ENCODE measurements at places on chromosomes 2 and 18.

DNA sequence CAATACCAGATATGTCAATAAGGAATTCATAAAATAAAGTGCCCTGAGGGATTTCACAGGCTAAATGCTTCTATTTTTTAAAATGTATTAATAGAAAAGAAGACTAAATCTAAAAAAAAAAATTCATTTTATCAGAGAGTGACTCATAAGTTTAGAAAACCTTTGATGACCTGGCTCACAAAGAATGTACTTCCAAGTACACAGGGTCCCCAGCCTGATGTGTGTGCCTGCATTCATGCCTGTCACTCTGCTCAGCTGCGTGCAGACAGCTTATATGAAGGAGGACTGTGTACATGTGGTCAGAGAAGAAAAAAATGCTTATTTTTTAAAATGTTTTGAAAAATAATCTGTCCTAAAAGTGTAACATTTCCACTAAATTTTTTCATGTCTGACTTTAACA is 3.0 kb upstream of the CPS1 start:
- DNase-seq, result no peak

DNA sequence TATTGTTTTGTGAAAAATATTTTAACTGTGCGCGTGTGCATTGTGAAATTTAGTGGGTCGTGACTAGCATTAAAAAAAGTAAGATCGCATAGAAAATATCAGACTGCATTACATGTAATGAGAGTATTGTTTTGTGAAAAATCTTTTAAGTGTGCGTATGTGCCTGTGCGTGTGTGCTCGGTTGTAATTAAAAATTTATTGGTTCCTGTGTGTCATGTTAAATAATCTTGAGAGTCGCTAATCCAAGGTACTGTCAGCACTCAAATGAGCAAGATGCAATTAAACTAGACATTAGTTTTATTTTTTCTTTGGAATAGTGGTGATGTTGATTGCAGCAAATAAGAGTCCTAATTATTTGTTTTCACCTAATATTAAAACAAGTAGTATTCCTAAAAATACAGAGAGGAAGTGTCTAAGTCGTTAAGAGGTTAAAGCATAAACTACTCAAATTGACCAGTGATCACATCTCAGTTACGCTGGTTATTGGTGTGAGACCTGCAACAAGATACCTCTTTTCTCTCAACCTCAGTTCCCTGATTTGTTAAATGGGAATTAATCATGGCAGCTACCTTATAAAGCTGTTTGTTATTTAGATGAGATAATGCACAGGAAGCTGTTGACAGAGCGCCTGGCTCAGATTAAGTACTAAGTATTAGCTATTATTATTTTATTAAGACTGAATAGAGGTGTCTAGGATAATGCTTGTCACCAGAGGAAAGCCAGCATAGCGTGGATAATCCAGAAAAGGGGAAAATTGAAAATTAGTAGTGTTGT is 1.9 kb downstream of the ZDBF2 start:
- DNase-seq, result no peak

DNA sequence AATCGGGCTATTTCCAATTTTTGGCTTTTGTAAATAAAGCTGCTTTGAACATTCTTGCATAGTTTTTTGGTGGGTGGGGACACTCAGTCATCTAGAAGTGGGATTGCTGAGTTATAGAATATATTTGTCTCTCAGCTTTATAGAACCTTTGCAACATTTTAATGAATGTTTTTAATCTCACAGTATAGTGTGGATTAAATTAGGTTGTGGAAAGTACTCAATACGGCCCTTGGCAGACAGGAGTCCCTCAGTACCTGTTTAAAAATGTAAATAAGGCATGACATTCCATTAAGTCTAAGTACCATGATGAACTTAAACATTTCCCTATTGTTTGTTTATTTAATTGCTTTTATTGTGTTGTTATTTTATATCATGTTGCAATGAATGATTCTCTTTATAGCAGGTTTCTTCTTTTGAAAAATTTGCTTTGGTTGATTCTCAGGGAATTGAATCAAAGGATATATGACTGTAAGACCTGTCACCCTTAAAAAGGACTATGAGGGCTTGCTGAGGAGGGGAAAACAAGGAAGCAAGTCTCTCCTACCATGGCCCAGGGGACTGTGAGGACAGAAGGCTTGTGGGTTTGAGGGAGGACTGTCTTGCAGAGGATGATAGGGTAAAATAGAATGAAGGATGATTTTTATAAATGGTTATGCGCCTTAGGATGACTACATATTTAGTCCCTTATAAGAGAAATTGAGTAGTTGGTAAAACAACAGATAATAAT is 165.1 kb downstream of the RPIA start:
- DNase-seq, result no peak

DNA sequence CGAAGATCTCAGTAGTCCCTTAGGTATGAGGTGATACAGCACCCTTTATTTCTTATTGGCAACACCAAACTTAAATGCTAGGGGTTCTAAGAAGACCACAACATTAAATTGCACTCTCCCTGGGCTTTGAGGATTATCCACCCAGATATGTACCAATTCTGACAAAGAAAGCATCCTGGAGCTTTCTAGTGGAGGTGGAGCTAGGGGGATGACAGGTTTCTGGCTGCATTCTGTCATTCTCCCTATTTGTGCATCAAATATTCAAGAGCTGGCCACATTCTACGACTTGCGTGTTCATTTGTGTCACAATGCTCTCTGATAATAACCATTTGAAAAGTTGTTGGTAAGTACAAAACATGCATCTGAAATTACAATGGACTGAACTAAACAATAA is 111.1 kb downstream of the CDH2 start:
- DNase-seq, result no peak

- no peak for DNase-seq
Observed at GRCh38 chr2:31828891-31829290, 181.9 kb downstream of the MEMO1 start.

DNA sequence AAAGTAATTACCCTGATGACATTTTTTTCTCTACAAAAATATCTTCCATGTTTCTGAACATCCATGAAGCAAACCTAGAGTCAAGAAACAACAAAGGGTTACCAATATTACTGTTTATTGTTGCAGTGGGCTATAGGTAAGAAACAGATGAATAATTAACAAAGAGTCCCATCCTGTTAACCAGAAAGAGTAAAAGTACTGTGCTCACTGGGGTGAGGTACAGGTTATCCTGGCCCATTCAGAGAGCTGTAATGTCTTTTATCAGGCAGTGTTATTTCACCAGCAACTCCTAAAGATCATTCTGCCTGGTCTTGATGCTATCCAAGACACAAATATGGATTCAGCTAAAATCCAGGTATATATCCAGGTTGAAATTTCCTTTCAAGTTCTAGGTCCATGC is 754.9 kb downstream of the SATB2 start:
- DNase-seq, result no peak

DNA sequence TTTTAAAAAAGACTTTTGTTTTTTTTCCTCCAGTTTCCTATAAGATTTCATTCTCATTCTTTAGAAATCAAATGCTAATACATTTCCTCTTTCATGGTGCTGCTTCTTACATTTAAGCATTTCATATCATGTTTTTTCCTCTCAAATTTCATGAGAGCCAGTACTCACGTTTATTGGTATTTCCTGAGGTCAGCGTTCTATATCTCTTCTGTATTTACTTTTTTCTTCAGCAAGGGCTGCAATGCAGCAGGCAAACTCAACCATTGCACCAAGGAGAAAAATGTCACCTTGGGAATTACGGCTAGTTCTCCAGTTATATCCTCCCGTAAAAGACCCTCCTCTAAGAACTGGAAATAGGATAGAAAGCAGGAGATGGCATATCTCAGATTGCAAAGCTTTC is 32.4 kb downstream of the UPP2 start:
- DNase-seq, result no peak

DNA sequence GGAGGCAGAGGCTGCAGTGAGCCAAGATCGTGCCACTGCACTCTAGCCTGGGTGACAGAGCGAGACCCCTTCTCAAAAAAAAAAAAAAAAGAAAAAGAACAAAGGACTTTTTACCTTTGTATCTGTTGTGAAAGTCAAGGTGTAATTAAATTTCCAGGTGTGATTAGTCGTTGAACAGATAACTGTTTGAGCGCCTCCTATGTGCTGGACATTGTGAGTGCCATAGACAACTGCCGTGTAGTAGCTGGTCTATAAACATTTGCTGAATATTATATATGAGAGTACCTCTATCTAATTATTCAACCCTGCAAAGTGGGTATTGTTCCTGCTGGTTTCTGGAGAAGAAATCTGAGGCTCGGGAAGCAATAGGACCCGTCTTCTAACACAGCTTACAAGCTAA is 71.8 kb downstream of the ASAP2 start:
- no peak for DNase-seq

DNA sequence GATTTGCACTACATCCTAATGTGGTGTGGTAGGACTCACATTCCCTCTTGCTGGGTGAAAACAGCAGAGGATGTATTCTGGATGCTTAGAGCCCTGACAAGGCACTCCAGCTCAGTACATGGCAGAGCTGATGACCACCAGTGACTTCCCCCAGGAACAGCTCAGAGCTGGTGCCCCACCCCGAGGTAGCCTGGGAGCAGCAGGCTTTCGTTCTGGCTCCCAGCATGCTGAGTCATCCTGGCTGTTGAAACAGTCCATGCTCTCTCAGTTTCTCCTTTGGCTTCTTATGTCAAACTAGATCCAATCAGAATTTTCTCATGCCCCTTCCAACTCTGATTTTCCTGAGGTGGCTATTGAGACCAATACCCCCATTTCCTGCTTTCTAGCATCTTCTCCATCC is 438.2 kb downstream of the NBAS start:
- DNase-seq, result no peak

- DNase-seq, result no peak
Observed at GRCh38 chr2:144511937-144512336, 8.0 kb downstream of the ZEB2 start.

DNA sequence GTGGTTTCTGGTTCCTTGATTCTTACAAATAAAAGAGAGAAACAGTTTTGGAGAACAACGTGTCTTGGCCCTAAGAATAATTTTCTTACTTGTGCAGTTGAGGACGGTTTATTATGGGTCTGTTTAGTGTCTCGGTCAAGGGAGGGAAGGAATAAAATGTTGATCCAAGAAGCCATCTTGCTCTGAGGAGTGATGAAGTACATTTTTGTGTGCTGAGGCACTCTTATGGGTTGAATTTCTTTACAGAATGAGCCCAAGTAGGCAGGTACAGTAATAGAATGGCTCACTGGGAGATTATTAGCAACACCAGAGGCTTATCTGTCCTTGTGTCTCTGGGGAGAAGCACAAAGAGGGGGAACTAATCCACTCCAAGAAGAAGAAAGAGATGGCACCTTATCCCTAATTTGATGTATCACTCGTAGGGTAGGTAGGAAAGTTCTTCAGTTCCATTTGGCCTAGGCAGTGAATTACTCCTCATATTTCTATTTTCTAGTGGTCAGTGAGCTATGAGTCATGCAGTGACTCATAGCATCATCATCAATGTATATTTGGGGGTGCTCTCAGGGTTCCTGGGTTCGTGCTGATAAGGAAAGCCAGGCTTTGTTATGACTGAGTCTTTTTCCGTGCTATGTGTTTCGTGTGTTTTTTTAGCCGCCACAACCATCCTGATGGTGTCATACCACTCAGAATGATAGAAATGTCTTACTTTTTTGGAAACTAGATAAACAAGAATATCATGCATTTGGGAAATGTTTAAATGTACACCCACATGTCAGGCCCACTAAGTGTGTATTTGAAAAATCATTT is 250.1 kb upstream of the CTAGE1 start:
- no peak for DNase-seq

DNA sequence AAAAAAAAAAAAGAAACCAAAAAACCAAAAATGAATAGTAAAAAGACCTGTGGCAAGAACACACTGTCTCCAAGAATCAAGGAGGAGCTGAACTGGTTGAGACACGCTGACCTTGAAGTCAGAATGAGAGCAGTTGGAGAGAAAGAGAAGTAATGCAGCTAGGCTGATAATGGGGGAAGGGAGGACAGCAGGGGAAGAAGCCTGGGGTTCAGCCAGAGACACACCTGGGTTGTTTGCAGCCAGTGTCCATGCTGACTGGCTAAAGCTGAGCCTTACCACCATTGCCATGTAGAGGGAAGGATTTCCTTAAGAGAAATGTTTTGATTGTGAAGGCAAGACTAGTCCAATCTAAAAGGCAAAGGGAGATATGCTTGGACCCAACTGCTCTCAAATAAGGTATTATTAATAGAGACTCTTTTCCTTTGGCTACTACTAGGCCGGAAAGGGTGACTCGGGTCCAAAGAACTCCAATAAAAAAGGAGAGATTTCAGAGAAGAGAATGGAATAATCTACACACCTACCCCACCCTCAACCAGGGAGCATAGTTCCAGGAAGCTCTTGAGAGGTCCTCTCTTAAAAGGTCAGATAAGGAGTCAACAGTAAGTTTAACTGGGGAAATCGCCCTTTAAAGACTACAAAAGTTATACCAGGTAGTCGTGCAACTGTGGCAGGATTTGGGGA is 25.2 kb upstream of the REL start:
- no peak for DNase-seq

GRCh38 chr2:70726947-70727725 is 40.9 kb downstream of the ADD2 start:
- no peak for DNase-seq

GRCh38 chr2:63784461-63784860 is 57.2 kb upstream of the UGP2 start:
- no peak for DNase-seq

DNA sequence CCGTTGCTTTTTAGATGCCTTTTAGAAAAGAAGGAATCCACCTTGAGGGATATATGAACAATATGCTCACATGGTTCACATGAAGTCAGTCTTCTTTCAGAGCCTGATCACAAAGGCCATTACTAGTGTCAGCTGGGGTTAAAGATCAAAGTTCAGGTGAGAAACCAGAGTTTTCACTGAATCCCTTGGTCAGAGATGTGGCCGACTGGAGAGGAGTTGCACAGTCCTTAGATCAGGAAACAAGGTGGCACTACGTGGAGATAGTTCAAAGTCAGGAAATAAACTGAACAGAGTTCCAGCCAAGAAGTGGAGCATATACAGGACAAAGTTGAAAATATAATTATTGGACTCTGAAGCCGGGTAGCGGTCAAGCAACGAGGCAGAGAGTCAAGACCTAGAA is 54.6 kb downstream of the AAK1 start:
- no peak for DNase-seq

DNA sequence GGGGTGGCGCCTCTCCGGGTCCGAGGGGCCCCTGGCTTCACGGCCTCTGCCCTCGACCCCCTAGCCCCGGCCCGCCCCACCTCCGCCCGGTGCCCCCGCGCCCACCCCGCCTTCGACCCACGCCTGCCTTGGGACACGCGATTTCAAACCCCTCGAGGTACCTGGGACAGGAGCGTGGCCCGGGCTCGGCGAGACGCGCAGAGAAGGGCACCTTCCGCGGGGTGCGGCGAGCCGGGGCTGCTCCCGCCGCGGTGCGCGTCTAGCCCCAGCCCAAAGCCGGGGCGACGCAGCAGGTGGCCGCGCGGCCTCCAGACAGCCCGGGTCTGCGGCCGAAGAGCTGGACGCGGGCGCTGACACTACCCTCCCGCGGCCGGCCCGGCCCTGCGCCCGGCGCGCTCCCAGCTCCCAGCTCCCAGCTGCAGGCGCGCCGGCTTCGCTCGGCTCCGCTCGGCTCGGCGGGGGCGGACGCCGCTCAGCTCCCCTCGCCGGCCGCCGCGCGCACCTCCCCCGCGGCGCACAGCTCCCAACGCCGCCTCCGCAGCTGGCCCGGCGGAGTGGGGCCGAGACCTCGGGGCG is at the start of gene CRACDL:
Gene CRACDL, minus strand, starts transcription at position 449 of the 576 bp plus-strand sequence. CDS start 89,425 bp downstream, outside the sequence.
- DNase-seq, result peak; percentile 64
